Central memory CD4-positive, alpha-beta T cell (primary cell): ENCODE measurements at places on chromosomes 5 and 9.

DNA sequence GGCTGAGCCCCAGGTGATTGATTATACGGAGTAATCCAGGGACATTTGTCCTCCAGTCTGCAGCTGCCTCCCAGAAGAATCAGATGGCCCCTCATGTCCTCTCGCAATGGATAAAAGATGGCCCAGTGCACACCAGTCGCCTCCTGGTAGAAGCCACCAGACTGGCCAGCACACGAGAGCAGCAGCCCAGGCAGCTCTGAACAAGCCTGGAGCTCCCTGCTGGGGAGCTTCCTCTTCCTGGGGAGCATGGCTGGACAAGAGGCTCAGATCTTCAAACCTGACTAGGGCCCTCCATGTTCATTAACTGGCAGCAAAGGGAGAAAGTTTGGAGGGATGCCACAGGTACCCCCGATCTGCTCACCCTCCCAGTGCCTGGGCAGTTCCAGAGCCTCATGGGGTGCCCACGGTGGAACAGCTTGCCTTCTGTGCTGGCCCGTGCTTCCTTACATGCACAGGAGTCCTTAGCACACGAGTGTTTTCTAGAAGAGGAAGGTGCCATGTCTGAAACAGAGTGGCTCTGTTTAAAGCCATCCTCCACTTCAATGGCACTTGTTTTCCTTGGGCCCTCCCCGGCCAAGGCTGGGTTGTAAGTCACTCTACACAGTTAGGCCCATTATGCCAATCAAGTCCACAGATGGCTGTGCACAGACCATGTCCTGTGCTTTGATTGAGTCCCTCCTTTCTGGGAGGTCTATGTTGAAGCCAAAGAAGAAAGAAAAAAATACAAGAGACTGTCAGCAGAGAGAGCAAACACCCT is 75.6 kb downstream of the PRRT1B start:
- no peak for DNase-seq

GRCh38 chr5:54807421-54807820 is 178.0 kb downstream of the ESM1 start:
- no peak for DNase-seq

- DNase-seq: no peak
These were observed 167.1 kb upstream of the PAPPA start for GRCh38 chr9:115986508-115986907.

GRCh38 chr9:110126499-110126941 is 81.4 kb downstream of the C9orf152 start:
- no peak for DNase-seq

- DNase-seq: no peak
These were observed 922 bp downstream of the CRHBP start for GRCh38 chr5:76953551-76954382.

DNA sequence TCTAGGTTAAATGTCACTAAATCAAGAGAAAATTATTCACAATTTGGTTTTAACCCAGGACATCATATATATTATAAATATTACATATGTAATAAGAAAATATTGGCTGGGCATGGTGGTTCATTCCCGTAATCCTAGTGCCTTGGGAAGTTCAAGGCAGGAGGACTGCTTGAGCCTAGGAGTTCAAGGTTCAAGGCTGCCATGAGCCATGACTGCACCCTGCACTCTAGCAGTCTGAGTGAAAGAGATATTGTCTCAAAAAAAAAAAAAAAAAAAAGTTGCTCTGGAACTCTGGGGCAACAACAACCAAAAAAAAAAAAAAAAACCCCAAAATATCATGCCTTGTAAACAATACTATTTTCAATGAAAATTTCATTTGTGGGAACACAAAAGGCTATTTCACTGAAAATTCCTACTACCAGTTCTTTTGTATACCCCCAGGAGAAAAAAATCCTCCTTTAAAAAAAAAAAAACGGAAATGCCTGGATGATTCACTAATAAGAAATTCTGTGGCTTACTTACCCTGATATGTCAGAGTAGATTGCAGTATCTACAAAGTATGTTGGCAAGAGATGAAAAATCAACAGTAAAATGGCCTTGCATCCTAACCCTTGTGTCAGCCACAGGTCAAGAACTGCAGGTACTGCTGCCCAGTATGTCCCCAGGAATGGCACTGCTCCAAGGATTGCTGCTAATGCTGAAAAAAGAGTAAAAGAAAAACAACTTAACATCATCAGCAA is 22.6 kb upstream of the CTNNAL1 start:
- DNase-seq: no peak

GRCh38 chr9:98740226-98740881 is 31.6 kb upstream of the GABBR2 start:
- DNase-seq: no peak

GRCh38 chr5:10218658-10219057 is 31.0 kb downstream of the ATPSCKMT start:
- no peak for DNase-seq

GRCh38 chr9:4750023-4750673 is 9.1 kb upstream of the AK3 start:
- peak; percentile 27 for DNase-seq
